ENCODE measurements at places on chromosomes 1 and 21.

- no peak for DNase-seq
Observed at GRCh38 chr1:1623181-1623630, 7.9 kb downstream of the MIB2 start.

DNA sequence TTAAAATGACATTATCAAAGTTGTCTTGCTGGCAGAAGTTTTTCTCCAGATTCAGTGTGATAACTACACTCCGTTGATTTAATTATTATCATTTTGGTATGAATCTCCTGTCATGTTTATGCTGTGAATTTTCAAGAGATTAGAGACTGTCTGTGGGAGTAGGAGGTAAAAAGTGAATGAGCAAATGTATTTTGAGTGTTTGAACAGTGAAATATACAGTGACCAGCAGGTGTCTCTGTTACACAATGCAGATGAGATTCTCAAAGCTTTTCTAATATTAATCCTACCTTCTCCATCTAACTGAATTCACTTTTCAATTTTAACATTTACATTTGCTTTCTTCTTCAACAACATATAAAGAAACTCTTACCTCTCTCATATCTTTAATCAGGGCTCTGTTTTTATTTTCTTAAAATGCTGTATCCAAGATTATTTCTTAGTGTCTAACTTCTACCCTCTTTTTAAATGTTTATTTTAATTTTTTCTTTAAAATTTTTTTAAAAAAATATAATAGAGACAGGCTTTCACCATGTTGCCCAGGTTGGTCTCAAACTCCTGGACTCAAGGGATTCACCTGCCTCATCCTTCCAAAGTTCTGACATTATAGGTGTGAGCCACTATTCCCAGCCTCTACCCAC lies 20.9 kb upstream of the HSPA13 start:
- DNase-seq = no peak

- DNase-seq = no peak
Observed at GRCh38 chr1:58089898-58090534, 456.5 kb downstream of the OMA1 start.

DNA sequence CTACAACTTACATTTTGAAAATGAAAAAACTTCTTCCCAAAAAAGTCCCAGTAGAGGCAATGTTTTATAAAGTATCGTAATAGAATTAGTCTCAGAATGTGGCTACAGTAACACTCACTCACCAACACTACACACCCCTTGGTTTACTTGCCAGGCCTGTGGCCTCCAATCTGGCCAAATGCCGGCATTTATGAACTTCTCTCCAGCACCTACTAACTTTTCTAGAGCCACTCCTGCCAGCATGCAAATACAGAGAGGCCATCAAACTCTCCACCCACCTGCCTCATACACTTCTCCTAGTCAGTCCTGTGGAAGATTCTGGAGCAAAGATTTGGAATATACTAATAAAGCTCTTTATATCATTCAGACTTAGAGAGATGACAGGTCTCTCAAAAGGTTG lies 32.3 kb downstream of the STPG1 start:
- DNase-seq = no peak

GRCh38 chr1:178389441-178389840 lies 107.3 kb downstream of the CLEC20A start:
- DNase-seq = no peak

GRCh38 chr1:66480162-66480561 lies 53.8 kb upstream of the SGIP1 start:
- no peak for DNase-seq

DNA sequence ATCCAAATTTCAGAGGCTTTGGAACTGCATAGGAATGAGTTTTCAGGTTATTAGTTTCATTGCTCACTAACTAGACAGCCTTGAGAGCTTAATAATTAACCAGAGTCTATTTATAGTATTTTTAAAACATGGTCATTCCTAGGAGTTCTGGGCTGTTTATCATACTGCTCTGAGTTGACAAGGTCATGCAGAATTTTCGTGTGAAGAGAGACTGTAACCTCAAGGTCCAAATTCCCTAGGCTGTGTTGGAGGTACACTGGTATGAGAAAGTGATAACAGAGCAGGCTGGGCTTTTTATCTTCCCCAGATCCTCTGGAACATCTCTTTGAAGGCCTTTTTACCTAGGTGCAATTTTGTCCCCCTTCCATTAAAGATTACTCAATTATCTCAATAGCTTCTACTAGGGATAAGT lies 736.3 kb downstream of the LTN1 start:
- DNase-seq = no peak

DNA sequence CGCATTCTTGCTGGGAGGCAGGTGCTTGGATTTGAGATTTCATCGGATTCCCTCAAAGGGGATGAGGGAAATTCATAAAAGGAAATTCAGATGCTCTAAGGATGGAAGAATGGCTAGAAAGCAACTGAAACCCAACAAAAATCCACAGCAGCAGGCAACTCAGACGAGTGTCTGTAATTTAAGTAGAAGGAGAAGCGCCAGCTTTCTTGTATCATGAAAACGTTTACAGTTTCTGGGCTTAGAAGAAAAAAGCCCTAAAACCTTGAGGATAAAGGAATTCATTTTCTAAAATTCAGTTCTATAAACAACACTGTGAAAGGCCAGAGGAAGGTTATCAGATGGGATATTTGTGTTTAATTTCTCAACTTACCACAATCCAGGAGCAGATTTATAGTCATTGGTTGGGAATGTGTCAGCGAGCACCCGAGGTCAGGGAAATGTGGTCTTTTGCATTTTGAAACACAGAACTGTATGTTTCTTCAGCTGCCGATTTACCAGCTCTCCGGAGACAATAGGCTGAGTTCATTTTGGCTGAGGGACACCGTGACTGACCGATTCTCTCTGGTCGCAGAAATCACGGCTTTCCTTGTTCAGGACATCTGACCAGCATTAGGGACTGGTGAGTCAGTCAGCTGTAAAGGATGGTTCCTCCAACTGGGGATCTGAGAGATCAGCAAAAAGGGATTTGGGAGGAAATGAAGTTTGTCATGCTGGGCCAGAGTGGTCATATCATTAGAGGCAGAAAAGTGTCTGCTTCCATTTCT lies 111.6 kb upstream of the ERRFI1 start:
- no peak for DNase-seq

DNA sequence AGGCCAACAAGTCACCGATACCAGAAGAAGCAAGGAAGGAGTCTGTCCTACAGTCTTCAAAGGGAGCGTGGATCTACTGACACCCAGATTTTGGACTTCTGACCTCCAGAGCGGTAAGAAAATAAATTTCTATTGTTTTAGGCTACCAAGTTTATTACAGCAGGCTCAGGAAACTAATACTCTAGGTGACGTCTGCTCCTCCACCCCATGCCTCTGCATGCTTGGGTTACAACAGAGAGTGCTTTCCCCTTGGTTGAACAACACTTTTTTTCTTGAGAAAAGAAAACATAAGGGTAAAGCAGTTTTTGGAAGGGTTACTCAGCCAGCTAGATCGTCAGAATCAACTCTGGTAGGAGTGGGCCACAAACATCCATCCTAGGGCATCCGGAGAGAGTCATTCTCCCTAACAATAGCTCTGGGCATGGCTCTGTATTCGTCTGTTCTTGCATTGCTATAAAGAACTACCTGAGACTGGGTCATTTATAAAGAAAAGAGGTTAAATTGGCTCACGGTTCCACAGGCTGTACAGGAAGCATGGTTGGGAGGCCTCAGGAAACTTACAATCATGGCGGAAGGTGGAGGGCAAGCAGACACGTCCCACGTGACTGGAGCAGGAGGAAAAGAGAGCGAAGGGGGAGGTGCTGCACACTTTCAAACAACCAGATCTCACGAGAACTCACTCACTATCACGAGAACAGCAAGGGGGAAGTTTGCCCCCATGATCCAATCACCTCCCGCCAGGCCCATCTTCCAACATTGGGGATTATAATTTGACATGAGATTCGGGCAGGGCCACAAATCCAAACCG lies 22.2 kb upstream of the DNAJC11 start:
- DNase-seq = no peak

GRCh38 chr1:25797939-25798338 lies 2.1 kb upstream of the SELENON start:
- DNase-seq = no peak

- DNase-seq = no peak
Observed at GRCh38 chr1:111821121-111821745, 65.5 kb downstream of the DDX20 start.

- DNase-seq = no peak
Observed at GRCh38 chr1:29197590-29197924, 15.9 kb upstream of the SRSF4 start.

DNA sequence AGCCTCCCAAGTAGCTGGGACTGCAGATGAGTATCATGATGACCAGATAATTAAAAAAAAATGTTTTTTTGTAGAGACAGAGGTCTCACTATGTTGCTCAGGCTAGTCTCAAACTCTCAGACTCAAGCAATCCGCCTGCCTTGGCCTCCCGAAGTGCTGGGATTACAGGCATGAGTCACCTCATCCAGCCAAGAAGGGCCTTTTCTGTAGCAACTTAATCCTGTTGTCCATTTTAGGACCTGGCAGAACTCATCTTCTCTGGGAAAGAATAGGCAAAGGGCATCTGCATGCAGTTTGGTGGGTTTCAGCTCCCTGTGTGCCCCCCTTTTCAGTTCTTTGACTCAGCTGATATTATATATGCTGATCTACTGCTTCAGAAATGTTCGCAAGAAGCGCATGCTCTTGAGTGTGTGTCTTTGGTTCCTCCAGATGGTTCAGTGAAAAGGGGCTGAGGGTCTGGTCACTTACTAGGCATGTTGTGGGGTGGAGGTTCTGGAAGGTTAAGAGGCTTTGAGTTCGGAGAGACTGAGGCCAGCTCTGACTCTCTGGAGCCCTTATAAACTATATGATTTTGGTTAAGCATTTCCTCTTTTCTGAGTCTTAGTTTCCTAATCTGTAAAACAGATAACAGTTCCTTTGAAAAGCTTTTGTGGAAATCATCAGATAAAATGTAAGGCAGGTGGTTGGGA lies 19.4 kb upstream of the SRSF4 start:
- no peak for DNase-seq

- no peak for DNase-seq
Observed at GRCh38 chr1:91697861-91698260, 188.1 kb downstream of the TGFBR3 start.

DNA sequence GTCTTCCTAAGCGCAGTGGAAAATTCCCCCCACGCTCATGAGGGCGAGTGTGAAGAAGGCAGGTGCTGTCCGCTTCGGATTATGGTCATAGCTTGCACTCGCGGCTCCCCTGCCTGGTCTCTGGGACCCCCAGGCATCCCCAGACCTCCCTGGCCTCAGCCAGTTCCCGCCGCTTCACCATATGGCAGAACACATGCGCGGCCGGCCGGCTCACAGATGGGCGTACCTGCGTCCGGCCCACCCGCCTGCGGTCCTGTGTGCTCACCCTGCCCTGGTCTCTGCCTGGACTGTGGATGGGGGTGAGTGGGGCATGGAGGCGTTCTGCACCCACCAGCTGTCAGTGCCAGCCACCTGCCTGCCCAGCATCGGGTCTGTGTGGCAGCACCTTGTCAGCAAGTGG lies 34.1 kb downstream of the PRKCZ start:
- DNase-seq = no peak

- no peak for DNase-seq
Observed at GRCh38 chr1:18234790-18235242, 127.2 kb downstream of the IGSF21 start.
